ENCODE measurements at places on chromosomes 12 and 14.

- no peak for DNase-seq
Observed at GRCh38 chr12:41944216-41944615, 200.5 kb downstream of the GXYLT1 start.

DNA sequence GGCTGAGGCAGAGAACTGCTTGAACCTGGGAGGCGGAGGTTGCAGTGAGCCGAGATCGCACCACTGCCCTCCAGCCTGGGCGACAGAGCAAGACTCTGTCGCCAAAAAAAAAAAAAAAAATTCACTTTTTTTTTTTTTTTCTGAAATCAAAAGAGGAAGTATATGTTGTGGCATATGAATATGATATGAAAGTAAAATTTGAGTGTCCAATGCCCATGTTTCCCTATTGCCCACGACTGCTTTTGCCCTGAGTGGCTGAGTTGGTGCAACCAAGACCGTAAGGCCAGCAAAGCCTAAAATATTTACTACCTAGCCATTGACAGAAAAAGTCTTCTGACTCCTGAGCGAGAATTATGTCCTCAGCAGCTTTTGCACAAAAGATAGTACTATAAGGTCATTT, 101.7 kb upstream of the PARP11 start:
- DNase-seq, result no peak

DNA sequence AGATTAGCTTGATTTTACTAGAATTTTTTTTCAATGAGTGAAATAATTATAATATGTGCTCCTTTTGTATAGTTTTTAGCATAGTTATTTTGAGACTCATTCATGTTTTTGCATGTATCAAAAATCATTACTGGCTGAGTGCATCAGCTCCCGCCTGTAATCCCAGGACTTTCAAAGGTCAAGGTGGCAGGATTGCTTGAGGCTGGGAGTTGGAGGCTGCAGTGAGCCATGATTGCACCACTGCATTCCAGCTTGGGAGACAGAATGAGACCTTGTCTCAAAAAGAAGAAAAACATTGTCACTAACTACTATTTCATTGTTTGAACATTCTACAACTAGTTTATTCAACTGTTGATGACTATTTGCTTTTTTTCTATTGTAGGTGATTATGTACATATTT, 802.7 kb downstream of the SLC16A7 start:
- no peak for DNase-seq

GRCh38 chr12:15532364-15532977, 210.2 kb downstream of the PTPRO start:
- peak; percentile 78 for DNase-seq

- no peak for DNase-seq
Observed at GRCh38 chr14:30541318-30541717, 17.6 kb upstream of the G2E3 start.

DNA sequence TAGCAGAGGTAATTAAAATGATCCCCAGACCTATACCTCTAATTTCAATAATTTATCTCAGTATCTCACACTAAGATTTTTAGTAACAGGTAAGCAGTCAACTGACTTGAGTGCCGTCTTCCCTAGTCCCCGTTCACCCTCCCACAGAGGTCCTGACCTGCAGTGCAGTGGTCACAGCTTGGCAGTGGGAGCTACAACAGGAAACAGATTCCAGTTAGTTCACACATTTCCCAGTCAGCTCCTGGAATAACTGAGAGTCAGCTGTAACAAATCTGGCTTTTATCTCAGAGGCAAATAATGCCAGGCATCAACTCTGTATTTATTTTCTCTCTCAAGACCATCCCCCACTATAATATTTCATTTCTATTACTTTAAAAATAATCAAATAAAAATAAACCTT, 308.2 kb downstream of the ATP23 start:
- DNase-seq, result no peak

- DNase-seq, result peak; percentile 97
Observed at GRCh38 chr14:61470261-61470960, 149.0 kb downstream of the PRKCH start.

DNA sequence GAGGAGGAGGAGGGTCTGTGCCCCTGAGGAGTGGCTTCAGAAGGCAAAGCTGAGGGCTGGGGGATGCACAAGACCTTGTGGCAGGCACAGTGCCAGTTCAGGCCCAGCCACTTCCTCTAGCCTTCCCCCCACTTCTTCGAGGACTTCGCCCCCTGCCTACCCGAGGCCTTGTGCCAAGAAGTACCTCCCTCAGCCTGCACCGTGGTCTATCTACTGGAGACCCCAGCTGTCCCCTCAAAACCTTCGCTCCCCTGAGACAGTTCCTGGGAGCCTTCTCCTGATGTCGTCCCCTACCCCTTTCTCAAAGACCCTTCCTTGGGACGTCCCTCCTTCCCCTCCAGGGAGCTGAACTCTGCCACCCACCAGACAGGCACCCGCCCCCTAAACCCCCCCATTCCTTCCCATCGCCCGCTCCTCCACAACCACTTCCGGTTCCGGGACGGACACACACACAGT, 604 bp downstream of the ZNF384 start:
- DNase-seq, result peak; percentile 47

DNA sequence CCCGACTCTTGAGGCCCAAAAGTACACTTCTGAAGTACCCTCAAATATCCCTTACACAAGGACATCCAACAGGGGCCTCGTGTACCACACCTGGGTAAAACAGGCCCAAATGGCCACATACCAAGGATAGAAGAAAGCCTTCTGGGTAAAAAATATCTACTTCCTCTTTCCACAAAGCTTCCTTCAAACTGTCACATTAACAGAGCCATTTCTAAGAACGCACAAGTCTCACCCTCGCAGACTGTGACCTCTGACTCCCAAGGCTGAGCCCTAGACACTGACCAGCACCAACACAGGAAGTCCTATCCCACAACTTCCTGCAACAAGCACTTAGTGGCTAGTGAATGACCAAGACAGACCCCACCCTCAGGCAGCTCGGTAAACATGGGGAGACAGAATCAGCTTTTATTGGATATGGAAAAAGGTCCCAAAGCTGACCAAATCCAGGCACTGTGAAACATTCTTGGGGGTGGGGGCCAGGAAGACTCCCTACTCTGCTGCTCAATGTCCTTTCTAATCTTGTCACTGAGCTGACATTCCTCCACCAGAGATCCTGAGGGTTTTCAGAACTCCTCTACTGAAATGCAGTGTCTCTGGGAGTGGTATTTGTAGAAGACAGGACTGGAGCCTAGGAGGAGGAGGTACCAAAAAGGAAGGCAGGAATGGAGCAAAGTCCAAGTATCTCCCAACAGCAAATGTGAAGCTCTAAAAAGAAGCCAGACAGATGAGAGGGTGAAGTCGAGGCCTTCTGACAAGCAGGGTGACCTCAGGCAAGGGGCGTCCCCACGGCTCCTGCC, 15.9 kb downstream of the KCTD10 start:
- peak; percentile 85 for DNase-seq

GRCh38 chr14:73953731-73954130, 3.6 kb downstream of the COQ6 start:
- no peak for DNase-seq

DNA sequence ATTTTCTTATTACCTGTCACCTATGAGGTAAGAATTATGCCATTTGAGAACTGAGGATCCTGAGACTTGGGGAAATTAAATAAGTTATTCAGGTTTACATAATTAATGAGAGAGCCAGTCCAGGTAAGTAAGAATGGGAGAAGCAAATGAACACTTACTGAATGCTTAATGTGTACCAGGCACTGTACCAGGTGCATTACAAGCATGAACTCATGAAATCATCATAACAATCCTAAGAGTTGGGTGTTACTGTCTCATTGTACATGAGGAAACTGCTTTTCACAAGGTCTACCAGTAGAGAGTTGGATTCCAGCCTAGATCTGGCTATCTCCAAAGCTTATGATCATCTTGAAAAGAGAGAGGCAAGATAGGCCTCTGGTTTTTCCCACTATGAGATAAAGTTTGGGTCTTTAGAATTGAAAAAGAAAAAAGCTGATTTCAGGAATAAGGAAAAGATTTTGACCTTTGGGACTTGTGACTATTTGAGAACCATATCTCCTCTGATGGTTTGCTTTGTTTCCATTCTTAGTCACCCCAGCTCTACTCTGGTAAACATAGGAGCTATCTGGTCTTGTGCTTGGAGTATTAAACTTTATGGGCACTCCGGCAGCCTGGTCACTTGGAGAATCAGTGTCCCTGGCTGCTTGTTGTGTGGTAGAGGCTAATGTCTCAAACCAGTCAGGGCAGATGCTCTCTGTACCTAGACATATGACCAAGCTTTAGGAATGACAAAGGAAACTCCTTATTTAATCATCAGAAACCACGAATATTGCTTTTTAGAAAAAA, 48.0 kb downstream of the PTHLH start:
- DNase-seq, result peak; percentile 48

GRCh38 chr14:40004871-40005500, 572.8 kb upstream of the FBXO33 start:
- no peak for DNase-seq
